Smooth muscle cell of bladder (primary cell): ENCODE measurements at places on chromosomes 7 and 10. TPM values are rescaled to one million over a fixed set of nuclear protein-coding genes. Genes with fewer than 3 reads are reported as not detected.

TRPV5 gene
- total RNA-seq, result not detected in 2 replicates

TCF7L2 gene
- 4.3 and 4.8 TPM in 2 replicates for total RNA-seq

ABCB4 gene
- total RNA-seq, result 3.4 and 5.5 TPM in 2 replicates

HMX3 gene
- total RNA-seq, result not detected in 2 replicates

DEPP1 gene
- 9.4 and 22.6 TPM in 2 replicates for total RNA-seq

PANK1 gene
- 6.7 and 8.1 TPM in 2 replicates for total RNA-seq

SFRP4 gene
- 9.0 and 112 TPM in 2 replicates for total RNA-seq

AKR1E2 gene
- total RNA-seq, result 6.5 and 13.9 TPM in 2 replicates

HOXA10 gene
- total RNA-seq, result 6.5 and 11.8 TPM in 2 replicates

GNAT3 gene
- total RNA-seq, result not detected in 2 replicates

TEX36 gene
- not detected in 2 replicates for total RNA-seq

OR2A42 gene
- total RNA-seq, result under 0.01 TPM in 1 of 2 replicates, not detected in the other

ICA1 gene
- under 0.01 TPM in 2 replicates for total RNA-seq

FRAT2 gene
- 3.6 and 4.0 TPM in 2 replicates for total RNA-seq

COL28A1 gene
- 0.14 TPM in 1 of 2 replicates, not detected in the other for total RNA-seq

ZSCAN21 gene
- 6.5 and 12.2 TPM in 2 replicates for total RNA-seq

PILRA gene
- 0.18 and 0.28 TPM in 2 replicates for total RNA-seq
